Activated CD8-positive, alpha-beta memory T cell treated with anti-CD3 and anti-CD28 coated beads for 1 hour (primary cell): ENCODE measurements at places on chromosomes 7 and 10.

- DNase-seq, result no peak
Measured at GRCh38 chr10:115026056-115026745, 67.0 kb upstream of the ATRNL1 start.

DNA sequence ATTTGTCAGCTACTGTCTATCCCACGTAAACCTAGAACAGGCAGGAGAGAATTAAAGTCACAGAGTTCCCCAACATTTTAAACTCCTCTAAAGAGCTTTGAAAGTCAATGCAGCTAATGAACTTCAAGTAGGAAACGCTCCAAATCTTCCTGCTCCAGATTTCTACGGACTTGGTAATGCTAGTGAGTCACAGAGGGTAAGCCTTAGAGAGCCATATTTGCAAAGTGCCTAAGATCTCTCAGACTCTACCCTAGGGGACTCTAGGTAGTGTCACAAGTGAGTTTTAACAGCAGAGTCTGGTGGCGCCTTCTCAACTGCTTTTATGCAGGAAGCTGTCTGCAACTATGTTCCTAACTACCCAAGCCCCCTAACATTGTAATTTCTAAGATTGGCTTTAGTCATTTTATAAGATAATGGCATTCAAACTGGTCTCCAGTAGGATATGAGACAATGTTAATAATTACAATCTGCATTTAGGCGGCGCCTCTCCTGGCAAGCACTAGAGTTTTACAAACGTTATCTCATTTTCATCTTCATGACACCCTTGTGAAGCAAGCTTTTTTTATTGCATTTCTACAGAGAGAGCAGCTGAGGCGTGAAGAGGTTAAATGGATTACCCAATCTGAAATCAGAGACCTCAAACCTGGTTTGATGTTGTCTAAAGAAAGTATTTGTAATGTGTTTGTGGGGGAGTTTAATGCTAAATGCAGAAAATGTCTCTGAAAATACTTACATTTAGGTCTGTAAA is 22.0 kb upstream of the FZD1 start:
- no peak for DNase-seq

DNA sequence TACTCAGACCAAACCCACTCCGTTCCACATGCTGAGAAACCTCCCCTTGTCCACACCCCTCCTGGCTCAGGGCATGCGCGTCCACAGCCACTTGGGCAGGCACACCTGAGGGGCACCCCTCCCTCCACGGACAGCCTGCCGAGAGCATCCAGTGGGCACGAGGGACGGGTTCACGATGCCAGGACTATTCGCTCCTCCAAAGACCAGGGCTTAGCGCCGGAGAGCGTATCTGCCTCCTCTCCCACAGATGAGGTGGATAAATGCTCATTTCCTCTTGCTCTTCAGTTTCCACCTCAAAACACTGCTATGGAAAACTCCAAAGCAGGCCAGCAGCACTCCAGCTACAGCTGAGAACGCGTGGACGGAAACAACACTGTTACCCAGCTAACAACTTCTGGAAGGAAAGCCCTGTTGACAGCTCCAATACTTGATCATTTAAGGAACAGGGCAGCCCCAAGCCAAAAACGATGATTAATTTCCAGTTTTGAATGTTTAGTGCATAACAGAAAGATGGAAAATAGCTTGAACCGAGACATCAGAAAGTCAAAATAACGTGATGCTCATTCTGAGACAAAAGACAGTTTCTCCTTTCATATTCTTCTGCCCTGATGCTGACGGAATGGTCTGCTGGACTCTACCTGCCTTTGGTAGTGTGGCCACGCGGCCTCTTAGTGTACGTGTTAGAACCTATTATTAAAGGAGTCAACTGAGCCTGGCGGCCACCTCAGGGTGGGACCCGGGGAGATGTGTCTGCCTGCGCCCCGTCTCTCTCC is 204.7 kb downstream of the DNAJB6 start:
- DNase-seq, result no peak

GRCh38 chr7:77244222-77244934 is 44.8 kb upstream of the FGL2 start:
- DNase-seq, result no peak
